Activated naive CD4-positive, alpha-beta T cell (primary cell): ENCODE measurements at places on chromosomes 6 and 20.
A peak's percentile ranks its signal among the peaks of the same experiment; 100 is the strongest.

DNA sequence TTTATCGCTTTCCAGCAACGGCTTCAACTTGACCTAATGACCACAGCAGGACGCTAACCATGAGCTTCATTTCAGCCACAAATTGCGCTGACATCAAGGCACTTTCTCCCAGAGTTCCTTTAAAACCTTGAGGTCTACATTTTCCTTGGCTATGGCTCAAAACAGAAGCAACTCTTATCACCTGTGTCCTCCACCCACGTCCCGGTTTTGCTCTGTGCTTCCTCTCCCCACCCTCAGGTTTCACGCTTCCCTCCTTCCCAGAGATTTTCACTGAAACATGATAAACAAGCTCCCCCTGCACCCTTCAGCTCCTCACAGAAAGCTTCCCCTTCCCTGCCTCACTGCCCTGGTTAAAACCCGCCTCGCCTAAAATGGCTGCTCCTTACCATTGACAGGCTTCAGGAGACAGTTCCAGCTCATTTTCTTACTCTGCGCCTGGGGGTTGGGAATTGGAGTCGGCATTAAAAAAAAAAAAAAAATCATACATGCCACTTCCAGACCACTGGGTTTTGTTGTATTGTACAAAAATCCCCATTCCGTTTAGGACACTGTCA lies 229.5 kb downstream of the UBE3D start:
- no peak for DNase-seq

- no peak for DNase-seq
Measured at GRCh38 chr20:23058240-23058639, 8.8 kb upstream of the THBD start.

DNA sequence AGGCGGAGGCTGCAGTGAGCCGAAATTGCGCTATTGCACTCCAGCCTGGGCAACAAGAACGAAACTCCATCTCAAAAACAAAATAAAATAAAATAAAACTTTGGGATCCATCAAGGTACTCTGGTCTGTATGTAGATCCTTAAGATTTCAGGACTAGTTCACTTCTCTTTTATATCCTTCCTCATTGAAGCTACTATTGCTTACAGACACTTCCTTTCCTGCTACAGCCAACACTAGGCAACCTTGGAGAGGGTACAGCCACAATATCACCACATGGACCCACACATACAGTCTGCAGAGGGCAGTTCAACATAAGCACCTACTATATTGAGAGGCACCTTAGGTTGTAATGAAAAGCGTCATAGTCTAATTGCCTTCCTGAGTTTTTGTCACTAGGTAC lies 113.3 kb downstream of the ATXN1 start:
- no peak for DNase-seq

- no peak for DNase-seq
Measured at GRCh38 chr20:5674176-5674660, 76.0 kb upstream of the SHLD1 start.

GRCh38 chr6:21138336-21139069 lies 455.0 kb upstream of the SOX4 start:
- no peak for DNase-seq

DNA sequence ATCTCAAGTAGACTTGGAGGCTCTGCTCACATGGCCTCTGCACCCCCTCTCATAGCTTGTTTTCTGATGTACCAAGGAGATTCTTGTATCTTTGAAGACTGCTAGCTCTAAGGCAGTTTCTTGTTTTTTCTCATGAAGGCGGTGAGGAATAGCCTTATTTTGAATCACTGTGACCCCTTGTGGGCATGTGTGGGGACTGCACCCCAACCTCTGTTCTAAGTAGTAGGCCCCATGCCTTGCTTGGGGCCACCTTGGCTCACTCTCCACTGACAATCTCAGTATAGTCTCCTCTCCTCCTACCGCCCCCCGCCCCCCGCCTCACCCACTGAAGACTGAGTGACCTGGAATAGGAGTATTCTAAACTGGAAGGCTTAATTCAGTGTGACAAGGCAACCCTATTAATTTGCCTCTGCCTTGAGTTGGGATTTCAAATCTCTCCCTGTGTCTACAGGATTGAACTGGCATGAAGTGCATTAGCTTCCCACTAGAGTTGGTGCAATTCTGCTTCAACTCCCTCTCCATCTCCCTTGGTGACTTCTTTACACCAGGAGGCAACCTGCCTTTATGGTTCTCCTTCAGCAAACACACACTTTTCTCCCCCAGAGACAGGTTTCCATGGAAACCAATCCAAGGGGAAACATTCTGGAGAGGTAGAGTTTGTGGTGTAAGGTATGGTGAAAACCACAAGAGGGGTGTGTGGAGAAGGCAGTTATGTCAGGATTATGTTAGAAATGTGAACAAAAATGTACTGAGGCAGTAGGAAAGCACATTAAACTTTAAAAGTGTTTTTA lies 75.4 kb upstream of the ECI2 start:
- DNase-seq = peak; percentile 22

DNA sequence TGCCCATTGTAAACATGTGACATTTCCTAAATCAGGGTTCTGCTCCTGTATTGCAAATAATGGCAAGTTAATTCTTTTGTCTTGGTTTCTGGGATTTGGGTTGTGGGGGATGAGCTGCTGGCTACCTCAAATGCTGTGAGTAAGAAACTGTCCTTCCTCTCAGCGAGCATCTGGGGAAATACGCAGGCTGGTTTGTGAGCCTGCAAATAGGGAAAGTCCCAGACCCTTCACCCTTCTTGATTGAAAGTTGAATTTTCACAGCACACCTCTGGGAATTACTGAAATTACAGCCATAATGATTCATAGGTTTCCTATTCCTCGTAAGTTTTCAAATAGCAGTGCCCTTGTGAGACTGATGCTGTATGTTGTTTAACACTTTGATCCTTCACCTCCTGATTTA lies 138.1 kb downstream of the TBXT start:
- no peak for DNase-seq

DNA sequence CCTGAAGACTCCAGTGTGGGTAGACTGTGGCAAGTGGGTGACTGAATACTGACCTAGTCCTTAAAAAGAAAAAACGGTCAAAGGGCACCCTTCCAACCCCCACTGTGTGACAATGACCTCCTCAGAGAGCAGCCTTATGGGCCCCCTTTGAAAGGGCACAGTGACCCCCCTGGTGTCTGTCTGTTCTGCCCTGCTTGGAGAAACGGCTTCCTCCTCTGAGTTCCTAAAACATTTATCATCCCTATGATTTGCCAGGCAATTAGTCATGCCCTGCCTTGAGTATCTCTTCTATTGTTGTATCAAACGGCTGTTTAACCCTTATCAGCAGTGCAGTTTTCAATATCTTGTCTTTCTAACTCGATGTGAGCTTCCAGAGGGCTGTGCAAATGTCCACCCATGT lies 21.0 kb upstream of the STX16 start:
- no peak for DNase-seq

DNA sequence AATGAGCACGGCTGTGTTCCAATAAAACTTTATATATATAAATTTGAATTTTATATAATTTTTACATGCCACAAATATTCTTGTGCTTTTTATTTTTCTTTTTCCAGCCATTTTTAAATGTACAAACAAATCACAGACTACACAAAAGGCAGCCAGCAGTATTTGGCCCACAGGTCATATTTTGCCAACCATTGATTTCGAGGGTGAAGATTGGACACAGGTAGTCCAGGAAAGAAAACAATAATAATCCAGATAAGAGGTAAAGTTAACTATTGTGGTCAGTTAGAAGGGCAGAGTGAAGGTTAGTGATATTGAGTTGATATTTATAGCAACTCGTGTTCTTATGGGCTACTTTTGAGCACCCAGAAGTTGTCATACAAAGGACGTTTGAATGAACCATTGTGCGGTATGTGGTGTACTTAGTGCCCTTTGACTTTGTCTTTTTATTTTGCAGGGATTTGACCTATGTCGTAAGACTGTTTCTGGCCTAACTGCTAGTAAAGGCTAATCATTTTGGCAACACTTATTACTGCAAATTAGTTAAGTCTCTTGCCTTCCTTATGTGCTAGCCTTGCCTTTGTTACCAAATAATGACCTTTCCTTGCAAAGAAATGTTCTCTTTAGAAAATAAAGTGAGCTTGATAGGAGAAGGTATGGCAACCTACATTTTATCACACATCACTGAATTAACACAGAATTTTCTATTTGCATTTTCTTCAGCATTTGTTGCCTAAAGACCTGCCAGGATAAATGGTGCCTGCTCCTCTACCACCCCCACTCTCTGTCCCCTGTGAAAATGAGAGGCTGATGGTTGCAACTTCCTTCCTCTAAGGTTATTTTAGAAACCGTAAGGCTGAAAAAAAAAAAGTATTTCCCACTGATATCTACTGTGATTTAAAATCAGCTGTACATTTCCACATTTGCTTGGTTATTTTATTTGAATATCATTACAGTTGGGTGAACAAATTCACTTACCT lies 493.9 kb upstream of the SOX4 start:
- no peak for DNase-seq

GRCh38 chr6:127058027-127058426 lies 60.4 kb upstream of the RSPO3 start:
- DNase-seq = no peak

DNA sequence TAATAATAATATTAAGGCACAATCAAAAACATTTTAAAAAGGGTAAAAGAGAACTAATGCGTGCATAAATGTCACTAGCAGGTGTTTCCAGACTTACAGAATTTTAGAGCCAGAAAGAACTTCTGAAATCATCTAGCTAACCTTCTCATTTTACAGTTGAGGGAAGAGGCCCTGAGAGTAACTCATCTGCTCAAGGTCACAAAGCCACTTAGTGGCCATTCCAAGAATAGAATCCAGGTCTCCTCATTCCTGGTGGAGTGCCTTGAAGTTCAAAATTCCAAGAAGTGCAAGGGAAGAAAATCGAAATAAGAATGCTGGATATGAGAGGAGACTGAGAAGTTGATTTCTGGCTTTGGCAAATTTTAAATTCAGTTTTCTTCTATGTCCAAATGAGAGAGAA lies 3.2 kb upstream of the KIAA0408 start:
- DNase-seq = no peak

DNA sequence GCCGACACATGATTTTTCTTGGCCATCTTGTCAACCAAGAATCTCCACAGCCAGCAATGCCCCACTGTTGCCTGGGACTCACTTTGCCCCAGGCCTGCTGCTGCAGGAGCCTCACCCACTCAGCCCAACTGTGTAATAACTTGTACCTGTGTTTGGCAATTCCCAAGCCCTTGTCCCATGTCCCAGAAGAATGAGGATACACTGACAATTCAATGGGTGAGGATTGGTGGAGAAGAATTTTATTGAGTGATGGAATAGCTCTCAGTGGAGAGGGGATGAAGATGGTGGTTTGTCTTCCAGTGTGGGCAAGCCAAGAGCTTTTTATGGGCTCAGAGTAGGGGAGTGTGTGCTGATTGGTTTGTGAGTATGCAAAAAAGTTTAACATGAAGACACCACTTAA lies 861.9 kb downstream of the TFAP2A start:
- no peak for DNase-seq
